Spinal cord (tissue), 10 donors: ENCODE measurements at places on chromosomes 2 and 18. TPM values are rescaled to one million over a fixed set of nuclear protein-coding genes. Genes with fewer than 3 reads are reported as not detected.
A peak's percentile ranks its signal among the peaks of the same experiment; 100 is the strongest.

The SGPP2 gene
- polyA plus RNA-seq = 5.2 TPM

DNA sequence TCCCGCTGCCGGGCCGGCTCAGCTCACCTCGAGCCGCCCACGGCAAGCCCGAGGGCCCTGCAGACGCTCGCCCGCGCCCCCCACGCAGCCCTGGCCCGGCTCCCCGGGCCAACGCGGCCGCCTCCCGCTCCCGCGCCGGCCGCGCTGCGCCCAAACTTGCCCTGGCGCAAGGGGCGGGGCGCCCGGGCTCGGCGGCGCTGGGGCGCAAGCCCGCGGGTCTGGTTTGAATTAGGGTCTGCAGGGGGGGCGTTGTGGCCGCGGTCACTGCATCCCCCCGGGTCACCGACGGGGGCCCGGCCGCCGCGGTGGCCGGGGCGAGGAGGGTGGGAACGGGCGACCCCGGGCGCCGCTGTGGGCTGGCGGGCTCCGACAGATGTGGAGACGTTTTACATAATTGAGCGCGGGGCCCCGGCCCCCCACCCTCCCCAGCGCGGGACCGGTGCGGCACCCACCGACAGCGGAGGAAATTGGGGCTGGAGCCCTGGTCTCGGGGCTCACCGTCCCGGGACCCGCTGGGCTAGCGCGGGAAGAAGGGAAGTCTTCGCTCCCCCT lies 690 bp downstream of the SDC1 start:
- H3K36me3 ChIP-seq = peaks cover 5% of the 10 kb centered on the region
- H3K27ac ChIP-seq = peak overlapping the region; percentile 61
- H3K27me3 ChIP-seq = peaks cover 7% of the 10 kb centered on the region
- H3K4me3 ChIP-seq = peak overlapping the region; percentile 60

DNA sequence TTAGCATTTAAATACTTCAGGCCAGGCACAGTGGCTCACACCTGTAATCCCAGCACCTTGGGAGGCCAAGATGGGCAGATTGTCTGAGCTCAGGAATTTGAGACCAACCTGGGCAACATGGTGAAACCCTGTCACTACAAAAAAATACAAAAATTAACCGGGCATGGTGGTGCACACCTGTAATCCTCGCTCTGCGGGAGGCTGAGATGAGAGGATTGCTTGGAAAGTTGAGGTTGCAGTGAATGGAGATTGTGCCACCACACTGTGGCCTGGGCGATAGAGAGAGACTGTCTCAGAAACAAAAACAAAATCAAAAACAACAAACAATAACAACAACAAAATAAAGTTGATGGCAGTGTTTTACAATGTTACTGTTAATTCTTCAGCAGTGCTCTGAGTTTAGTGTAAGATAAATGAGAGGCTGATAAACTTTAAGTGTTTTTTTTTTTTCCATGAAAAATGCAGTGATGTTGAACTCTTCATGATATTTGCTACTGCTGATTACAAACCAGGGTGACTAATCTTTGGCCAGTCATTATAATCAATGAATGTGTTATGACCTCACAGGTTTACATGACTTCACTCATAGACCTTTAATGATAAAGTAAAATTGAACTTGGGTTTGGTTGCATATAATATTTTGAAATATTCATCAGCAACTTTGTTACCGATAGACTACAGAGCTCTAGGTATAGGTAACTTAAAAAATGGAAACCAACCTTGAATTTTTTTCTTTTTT lies 2.5 kb downstream of the ITGAV start:
- no peak overlapping the region for H3K27ac ChIP-seq
- no peak overlapping the region for H3K4me3 ChIP-seq
- H3K4me1 ChIP-seq = peaks cover 3% of the 10 kb centered on the region
- DNase-seq = no peak

The SOX11 gene
- 74.0 TPM for polyA plus RNA-seq

GRCh38 chr2:111896024-111896423 lies 2.4 kb upstream of the MERTK start:
- no peak overlapping the region for H3K4me3 ChIP-seq
- peaks cover 3% of the 10 kb centered on the region for H3K27me3 ChIP-seq
- H3K4me1 ChIP-seq = peaks cover 18% of the 10 kb centered on the region
- H3K27ac ChIP-seq = no peak overlapping the region

DNA sequence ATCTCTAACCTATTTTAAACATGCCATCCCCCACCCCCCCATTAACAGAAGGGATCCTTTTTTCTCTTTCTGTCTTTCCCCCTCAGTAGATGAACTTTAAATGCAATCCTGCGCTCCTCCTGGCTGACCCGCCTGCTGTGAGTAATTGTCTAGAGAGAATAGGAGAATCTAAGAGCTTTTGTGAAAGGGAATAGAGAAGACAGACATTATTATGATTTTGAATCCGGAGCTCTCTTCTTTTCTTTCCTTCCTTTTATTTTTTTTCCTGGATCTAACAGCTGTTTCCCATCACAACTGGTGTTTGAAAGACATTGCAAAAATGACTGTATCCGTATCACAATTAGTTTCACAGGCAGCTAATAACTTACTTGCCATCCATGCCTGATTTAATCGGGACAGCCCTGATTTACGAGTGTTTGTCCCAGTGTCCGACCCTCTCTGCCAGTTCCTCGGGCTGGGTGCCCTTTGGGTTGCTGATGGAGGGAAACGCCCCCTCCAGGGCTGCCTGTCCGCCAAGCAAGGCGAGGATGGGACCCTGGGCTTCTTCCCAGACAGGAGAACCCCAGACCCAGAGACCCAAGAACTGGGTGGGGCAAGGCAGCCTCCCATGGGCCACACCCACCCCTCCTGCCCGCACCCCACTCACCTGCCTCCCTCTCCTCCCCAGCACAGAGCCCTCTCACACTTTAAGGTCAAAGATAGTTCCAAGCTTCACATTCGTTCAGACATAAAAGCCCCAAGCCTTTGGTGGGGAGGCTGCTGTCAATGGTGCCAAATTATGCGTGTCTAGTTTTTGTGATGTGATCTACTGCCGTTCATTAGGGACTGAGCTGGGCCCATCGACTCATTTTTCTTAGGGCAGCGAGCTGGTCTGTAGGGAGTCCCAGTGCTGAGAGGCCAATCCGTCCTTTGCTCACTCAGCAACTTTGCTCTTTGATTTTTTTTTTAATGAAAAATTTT lies 231.7 kb downstream of the ZNF516 start:
- H3K27me3 ChIP-seq = no peaks in the 10 kb centered on the region
- DNase-seq = no peak
- H3K4me1 ChIP-seq = peaks cover 50% of the 10 kb centered on the region
- H3K27ac ChIP-seq = no peak overlapping the region
- H3K36me3 ChIP-seq = no peaks in the 10 kb centered on the region

DNA sequence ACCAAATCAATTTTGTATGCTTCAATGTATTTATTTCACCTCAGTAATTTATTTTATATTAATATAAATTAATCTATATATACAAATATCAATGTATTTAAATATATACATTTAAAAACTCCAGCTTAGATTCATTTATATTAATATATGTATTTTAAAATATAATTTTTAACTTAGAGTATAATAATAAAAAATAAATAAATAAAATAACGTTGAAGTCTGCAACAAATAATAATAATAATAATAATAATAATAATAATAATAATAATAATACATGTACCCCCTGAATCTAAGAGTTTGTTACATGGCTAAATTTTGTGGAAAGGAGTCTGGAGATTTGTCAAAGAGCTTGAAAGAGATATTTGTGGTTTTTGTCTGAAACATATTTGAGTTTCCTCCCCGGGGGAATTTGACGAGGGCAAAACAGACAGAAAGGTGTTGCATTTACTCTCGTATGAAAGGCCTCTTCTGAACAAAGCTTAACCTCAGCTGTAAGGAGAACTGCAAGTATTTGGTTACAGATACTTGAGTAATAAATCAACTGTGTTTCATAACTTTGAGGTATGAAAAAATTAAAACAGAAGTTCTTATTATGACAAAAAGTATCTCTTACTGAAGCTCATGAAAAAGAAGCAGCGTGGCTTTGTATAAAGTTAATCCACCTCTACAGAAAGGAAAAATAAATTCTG lies 93.4 kb downstream of the CDH19 start:
- no peak overlapping the region for H3K4me3 ChIP-seq
- no peak for DNase-seq
- no peaks in the 10 kb centered on the region for H3K36me3 ChIP-seq

The MALL gene
- polyA plus RNA-seq = 3.3 TPM

GRCh38 chr2:85922199-85922598 lies 33.4 kb upstream of the ST3GAL5 start:
- no peak for DNase-seq
- no peak overlapping the region for H3K27ac ChIP-seq
- H3K36me3 ChIP-seq = no peaks in the 10 kb centered on the region
- H3K27me3 ChIP-seq = no peaks in the 10 kb centered on the region
- H3K4me3 ChIP-seq = no peak overlapping the region

The SATB2 gene
- 7.5 TPM for polyA plus RNA-seq

DNA sequence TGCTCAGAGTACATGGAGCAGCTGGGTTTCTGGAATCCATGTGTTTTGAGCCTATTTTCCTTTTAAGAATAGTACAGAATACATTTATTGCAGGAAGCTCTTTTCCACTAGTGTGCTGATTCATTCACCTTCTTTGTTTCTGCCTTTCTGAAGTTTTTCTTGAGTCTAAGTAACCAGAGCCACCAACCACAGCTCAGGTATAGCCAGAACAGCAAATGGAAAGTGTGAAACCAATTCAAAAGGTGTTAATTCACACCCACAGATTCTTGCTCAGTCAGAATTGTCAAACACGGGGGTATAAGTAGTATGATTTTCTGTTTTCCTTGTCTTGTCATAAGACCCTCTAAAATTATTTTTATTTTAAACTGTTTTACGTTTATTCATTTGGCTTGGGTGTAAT lies 75.9 kb upstream of the DYNAP start:
- H3K27ac ChIP-seq = no peak overlapping the region
- no peak overlapping the region for H3K4me3 ChIP-seq
- DNase-seq = no peak
- no peaks in the 10 kb centered on the region for H3K4me1 ChIP-seq

GRCh38 chr18:62331581-62332356 lies 6.7 kb downstream of the TNFRSF11A start:
- H3K36me3 ChIP-seq = no peaks in the 10 kb centered on the region
- no peak for DNase-seq
- H3K4me1 ChIP-seq = peaks cover 8% of the 10 kb centered on the region
- no peak overlapping the region for H3K4me3 ChIP-seq
- peaks cover 24% of the 10 kb centered on the region for H3K27me3 ChIP-seq

The PSTPIP2 gene
- 2.2 TPM for polyA plus RNA-seq

- H3K4me1 ChIP-seq = no peaks in the 10 kb centered on the region
- DNase-seq = no peak
- no peak overlapping the region for H3K4me3 ChIP-seq
- no peak overlapping the region for H3K27ac ChIP-seq
- H3K27me3 ChIP-seq = no peaks in the 10 kb centered on the region
These were observed 88.8 kb upstream of the RAB27B start for GRCh38 chr18:54739476-54739875.

- H3K4me3 ChIP-seq = peak within 1 kb of the TSS; percentile 95
- peaks cover 19% of the 10 kb centered on the region for H3K4me1 ChIP-seq
- H3K36me3 ChIP-seq = peaks cover 9% of the 10 kb centered on the region
- H3K27ac ChIP-seq = peak within 1 kb of the TSS; percentile 98
- DNase-seq = peak; percentile 28
These were observed at the start of gene CLASP1 for GRCh38 chr2:121649149-121649595. CLASP1 (minus strand) TSS chr2:121649462; CDS start chr2:121605895, 43,567 bp downstream.

- DNase-seq = no peak
- no peak overlapping the region for H3K27ac ChIP-seq
- no peak overlapping the region for H3K4me3 ChIP-seq
- H3K4me1 ChIP-seq = peaks cover 31% of the 10 kb centered on the region
- no peaks in the 10 kb centered on the region for H3K27me3 ChIP-seq
- no peaks in the 10 kb centered on the region for H3K36me3 ChIP-seq
These were observed 234.0 kb downstream of the HAUS1 start for GRCh38 chr18:46338205-46338604.
